ENCODE measurements at places on chromosomes 7 and 10.

GRCh38 chr10:101775273-101776160 lies at the start of gene FGF8:
TSS of gene FGF8 (minus strand) at chr10:101776114. CDS start at chr10:101775900, 214 bp downstream.
- DNase-seq = no peak

DNA sequence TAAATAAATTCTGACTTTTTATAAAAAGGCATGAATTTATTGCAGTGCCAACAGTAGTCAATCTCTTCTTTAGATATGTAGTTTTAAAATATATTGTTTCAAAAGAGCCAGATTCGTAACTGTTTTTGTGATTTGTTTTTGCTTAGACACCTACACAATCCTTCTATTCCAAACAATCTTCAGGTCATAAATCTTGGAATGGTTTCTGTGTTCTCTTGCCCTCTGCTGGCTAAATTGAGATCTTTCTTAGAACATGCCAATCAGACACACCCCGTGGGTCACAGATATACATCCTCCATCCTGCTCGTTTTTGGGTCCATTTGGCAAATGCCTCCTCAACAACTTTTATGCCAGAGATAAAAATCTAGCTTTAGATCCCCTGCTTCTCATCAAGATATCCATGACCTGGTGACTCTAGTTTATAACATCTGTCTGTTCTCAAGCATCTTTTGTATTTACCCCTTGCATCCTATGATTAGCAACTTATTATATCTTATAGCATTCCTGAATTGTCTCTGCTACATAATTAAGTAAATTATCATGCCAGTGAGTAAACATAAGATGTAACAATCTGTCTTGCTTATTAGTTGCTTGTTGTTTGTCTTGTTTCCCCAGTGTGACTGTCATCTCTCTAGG lies 35.3 kb upstream of the IFRD1 start:
- DNase-seq = peak; percentile 38

- no peak for DNase-seq
Measured at GRCh38 chr10:126301701-126302475, 86.4 kb downstream of the ADAM12 start.

DNA sequence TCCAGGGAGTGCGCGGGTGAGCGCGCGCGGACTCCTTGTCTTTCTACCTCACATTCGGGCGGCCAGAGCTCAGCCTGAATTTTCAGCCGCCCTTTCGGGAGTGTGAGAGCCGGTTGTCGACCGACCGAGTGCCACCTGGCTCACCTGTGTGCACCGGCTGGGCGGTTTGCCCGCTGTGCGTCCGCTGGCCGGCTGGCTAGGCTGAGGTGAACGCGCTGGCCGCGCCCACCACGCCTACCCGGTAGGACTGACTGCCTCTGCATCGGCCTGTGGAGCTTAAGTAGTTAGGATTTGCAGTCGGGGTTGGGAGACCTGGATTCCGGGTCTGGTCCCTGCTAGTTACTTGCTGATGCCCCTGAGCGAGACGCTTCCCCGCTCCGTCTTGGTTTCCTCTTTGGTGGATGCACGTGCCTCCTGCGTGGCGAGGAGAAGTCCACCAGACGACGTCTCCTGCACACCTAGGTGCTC lies 553 bp downstream of the TSPAN15 start:
- no peak for DNase-seq

DNA sequence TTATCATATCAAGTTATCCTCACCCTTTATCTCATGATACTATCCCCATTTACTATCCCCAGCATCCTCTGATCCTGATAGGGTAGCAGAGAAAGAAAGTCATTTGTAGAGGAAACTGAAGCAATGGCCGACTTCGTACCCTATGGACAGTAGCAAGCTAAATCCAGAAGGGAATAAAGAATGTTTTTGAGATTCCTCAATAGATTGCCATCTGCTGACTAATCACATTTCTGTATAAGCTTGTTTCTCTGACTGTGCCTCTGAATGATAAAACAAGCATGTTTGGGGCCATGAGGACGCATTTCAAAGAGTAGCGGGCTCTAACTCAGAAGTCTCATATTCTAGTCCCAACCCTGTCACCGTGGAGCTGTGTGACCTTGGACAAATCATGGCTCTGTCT lies 13.2 kb upstream of the FAM107B start:
- DNase-seq = no peak

GRCh38 chr7:36407636-36408550 lies 18.2 kb downstream of the ANLN start:
- no peak for DNase-seq

DNA sequence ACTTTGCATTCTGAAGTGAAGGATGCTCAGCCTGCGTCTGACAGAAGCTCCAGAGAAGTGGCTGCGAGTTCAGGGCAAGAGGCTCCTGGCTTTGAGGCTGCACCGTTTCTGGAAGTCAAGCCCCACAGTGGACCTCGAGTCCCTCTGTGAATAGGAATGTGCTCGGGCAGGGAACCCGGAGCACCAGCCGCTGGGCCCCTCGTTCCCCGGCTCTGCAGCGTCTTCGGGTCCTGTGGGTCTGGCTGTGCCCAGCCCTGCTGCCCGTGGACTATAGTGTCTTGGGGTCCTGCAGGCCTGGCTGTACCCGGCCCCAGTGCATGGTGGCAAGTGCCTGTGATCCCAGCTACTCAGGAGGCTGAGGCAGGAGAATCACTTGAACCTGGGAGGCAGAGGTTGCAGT lies 45.3 kb upstream of the PRKAR1B start:
- DNase-seq = no peak

DNA sequence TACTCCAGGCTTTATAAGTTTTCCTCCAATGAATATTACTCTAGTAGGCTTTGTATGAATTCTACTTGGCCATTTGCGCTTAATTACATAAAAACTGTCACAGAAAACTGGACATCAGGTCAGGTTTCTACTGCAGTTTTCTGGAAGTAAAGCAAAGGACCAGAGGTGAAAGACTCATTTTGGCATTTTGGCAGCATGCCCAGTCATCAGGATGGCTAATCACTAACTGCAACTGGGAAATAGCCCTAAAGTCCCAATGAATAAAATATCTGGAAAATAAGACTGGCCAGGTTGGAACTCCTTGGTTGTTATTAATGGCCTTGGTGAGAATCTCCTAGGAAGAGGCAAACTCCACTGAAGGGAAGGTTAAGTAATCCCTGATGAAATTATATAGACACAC lies 75.5 kb downstream of the COPG2 start:
- DNase-seq = peak; percentile 2

DNA sequence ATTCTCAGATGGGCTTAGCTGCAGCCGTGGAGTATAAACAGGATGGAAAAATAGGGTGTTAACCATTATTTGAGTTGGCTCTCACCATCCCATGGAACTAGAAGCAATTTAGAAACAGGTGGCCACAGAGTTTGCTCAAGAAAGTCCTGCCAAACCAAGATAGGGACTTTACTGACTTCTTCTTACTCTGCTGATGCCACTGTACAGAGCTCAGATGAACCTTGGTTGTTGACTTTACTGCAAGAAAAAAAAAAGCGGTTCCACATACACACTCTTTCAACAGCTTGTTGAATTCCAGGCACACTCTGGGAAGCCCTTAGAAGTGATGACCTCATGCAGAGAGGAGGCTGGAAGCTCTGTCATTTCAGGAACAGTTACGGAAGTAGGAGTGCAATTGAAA lies 753.4 kb downstream of the NRG3 start:
- DNase-seq = peak; percentile 1

DNA sequence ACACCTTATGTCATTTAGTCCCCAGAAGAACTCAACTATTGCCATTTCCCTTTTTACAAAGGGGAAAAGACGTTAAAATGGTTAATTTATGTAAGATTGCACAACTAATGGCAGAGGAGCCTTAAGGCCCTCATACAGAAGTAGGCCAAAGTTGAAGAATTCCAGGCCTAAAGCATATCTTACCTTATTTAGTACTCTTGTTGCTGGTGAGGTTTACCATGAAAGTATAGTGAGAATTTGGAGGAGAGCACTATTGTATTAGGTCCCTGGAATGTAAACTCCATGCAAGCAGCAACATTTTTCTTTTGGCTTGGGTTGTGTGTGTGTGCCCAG lies 731 bp upstream of the CRPPA start:
- DNase-seq = peak; percentile 64

DNA sequence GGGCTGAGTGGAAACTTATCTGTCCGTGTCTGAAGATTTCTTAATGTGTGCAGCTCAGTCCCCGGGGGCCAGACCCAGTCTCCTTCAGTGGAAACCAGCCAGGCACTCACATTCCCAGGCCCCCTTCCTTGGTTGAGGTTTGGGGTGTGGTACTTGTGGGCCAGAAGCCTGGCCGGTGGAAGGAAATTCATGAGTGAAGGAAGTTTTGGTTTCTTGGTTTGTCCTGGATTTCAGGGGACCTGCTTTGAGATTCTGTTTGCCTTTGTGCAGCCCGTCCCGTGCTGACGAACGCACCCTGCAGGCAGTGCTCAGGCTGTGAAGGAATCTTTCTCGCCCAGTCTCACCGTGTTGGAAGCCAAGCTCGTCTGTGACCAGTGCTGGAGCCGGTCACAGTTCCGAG lies 2.9 kb downstream of the INPP5A start:
- peak; percentile 45 for DNase-seq

GRCh38 chr7:156473476-156474240 lies 166.9 kb upstream of the RNF32 start:
- DNase-seq = no peak

DNA sequence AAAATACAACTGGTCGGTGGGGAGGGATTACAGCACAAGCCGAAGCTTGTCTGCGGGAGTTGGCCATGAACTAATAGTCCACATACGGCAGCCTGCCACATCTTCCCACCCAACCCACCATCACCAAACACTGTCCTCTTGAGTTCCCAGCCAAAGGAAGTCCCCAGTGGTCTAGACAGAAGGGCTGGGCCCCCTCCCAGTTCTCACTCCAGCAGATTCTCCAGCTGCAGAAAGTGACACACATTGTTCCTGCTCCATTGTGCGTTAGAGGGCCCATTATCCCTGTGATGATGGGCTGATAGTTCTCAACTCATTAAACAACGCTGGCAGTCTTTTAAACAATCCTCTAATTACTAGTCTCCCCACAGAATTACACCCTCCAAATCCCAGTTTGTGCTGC lies 148.0 kb downstream of the FGFR2 start:
- no peak for DNase-seq

DNA sequence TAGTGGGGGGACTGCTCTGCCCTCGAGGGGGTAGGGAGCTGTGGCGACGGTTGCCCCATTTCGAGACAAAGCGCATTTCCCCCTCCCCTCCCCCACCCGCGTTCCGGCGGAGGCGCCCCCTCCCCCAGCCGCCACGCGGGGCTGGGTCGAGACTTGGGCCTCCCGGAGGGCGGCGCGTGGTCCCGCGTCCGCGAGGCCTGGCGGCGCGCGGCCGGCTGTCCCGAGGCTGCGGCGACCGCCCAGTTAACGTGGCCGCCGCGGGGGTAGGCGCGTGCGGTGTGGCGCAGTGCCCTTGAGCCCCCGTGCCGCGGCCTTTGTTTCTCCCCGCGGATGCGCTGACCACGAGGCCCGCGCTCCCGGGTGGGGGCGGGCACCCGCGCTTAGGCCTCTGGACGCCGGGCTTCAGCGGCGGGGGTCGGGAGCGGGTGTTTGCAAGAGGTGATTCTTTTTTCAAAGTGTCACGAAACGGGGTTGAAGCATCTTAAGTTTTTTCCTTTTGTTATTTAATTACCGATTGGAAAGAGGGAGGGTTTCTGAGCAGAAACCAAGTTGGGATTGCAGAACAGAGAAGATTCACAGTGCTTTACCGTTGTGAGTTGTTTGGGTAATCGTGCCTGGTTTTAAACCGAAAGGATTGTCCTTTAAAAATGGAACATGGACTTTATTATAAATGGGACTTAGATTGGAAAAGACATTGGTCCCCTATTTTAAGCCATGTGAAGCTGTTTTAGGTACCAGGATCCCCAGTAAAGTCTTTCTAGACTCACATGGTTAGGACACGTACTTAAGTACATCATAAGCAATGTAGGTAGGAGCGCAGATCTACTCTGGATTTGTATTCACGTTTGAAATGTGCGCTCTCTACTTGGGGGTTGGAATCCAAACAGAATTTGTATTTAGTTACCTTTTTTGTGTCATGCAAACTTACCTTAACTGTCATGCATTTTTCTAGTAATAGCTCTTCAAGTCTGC lies 760 bp downstream of the CBX3 start:
- DNase-seq = peak; percentile 61

- peak; percentile 28 for DNase-seq
Measured at GRCh38 chr7:8442814-8443304, 9.4 kb downstream of the NXPH1 start.

DNA sequence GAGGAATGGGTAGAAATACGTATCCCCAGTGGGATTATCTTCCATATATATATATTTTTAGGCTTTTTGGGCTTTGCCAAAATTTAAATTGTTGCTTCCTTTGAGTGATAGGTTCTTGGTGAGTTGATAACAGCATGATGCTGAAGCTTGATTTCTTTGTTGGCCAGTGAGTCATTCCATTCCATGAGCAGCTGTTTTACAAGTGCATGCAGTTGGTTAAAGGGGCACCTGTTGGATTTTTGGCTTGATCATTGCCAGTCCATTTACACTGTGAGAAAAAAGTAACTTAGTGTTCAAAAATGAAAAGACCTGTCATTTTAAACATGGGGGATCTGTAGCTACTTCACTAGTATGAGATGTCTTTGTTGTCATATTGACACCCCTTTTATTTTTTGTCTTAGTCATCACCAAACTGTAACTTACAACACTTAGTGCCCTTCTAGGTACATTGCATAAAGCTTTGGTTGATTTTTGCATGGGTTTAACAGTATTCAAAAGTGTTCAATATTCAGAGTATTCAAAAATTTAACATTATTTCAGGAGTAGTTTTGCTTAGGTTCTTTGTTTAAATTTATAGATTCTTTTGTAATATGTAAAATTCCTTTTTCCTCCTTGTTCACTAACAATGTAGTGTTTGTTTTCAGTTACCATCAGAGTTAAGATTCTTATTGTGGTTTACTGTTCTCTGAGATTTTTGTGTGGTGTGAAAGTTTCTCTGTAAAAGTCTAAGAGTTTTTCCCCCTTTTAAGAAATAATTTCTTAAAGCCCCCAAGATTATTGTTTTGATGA lies 8.8 kb downstream of the AKAP9 start:
- DNase-seq = peak; percentile 15

Data from fibroblast of skin of right biceps (primary cell).